EH (cell line): ENCODE measurements at places on chromosomes 3 and 15.

GRCh38 chr15:26453914-26454313 lies 319.0 kb downstream of the GABRB3 start:
- no peak for DNase-seq

- DNase-seq = no peak
These were observed 22.9 kb upstream of the FGF12 start for GRCh38 chr3:192750201-192750600.

DNA sequence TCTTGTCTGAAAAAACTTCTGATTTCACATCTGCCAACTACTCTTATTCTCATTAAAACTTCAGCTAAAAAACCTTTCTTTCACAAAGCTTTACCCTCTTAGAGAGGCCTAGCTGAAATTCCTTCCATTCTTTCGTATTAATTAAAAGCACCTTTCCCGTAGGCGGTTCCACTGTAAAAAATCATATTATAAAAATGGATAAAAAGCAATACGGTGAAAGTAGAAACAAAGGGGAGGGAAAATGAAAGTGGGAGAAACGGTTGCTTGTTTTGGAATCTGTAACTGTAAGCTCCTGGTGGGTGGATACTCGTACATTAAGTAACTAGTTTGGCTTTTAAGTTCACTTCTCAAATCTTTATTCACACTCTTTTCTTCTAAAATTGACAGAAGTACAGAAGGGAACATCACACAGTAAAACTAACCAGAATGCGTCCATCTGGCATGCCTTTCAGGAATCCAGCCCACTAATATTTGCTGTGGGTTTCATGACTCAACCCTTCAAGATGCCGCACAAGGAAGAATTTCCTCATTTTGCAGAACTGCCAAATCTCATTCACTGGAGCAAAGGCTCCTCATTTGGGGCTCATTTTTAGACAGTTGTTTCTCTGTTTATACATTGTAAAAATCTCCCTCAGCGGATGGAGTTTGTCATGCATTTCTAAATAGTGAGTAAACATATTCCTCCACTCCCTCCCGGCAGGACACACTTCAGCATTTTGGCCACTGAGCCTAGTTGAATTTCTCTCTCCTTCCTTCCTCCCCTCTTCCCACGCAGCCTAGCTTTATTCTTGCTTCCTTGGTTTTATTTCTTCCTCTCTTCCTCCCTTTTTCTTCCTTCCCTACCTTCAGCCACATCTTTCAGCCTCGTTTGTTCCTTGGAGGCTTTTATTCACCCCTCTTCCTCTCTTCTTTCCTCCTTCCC lies 419.5 kb upstream of the NAALADL2 start:
- peak; percentile 99 for DNase-seq

DNA sequence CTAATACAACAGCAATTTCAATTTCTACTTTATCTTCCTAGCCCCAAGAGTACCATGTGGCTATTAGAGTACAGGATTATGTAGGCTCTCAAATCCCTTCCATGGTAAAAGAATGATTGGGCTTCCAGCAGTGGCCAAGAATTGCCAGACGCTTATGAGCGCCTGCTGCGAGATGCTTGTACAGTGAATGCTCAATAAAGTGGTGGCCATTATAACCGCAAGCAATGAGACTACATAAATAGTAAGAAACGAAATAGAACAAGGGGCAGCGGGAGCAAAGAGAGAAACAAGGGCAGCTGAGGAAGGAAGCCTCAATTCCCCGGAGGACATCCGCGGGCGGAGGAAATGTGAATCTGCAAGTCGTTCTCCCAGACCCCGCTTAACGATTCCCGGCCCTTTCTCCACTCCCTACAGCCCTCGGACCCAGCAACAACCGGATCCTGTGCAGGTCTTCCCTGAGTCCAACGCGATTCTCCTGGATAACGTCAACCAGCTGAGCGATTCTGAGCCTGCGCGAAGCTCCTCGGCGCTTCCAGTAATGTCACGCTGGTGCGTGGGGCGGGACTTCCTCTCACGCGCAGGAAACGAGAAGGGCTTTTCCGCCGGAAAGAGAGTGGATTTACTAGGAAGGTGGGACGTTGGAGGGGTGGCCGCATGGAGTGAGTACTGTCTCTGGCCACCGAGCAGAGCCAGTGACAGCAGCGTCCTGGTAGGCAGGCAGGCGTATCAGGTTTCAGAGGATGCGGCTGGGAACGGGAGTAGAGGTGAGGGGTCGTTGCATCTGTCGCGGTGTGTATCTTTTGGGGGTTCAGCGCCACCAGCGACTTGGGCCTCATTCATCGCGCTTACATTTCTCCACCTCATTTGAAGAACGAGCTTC lies 40.5 kb upstream of the AP3B2 start:
- DNase-seq = peak; percentile 95

DNA sequence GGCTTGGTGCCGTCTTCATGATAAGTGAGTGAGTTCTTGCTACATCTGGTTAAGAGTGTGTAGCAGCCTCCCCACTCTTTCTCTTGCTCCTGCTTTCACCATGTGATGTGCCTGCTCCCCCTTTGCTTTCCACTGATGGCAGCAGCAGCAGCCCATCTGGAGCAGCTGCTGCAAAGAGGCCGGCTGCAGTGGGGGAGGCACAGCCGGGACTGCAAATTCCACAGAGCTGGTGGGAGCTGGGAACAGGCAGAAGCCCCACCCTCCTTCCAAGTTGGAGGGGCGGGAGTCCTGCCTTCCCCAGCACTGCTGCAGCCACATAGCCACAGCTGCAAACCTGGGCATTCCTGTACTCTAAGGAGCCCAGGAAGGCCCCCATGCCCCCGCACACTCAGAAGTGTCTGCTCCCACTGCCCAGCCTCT lies 62.8 kb upstream of the IMPG2 start:
- peak; percentile 30 for DNase-seq

DNA sequence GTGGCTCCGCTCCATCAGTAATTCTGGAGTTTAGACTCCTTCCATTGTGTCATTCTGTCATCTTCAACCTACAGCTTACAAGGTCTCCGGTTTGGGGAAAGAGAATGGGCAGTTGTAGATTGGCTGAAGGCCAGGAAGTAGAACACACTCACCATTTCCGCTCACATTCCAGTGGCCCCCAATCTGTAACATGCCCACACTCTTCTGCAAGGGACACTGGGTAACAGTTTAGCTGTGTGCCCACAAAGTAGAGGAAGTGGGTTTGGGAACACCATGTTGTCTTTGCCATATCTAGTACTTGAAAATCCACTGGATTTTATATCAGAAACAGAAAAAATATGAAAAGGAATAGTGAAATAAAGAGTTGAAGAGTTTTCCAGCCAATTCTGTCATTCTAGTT lies 153.5 kb downstream of the SV2B start:
- DNase-seq = no peak

DNA sequence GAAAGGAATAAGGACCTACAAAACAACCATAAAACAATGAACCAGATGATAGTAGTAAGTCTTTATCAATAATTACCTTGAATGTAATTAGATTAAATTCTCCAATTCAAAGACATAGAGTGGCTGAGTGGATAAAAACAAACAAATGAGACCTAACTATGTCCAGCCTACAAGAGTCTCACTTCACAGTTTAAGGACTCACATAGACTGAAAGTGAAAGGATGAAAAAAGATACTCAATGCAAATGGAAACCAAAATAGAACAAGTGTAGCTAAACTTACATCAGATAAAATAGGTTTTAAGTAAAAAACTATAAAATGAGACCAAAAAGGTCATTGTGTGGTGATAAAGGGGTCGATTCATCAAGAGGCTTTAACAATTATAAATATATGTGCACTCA lies 21.9 kb upstream of the NR1I2 start:
- no peak for DNase-seq

DNA sequence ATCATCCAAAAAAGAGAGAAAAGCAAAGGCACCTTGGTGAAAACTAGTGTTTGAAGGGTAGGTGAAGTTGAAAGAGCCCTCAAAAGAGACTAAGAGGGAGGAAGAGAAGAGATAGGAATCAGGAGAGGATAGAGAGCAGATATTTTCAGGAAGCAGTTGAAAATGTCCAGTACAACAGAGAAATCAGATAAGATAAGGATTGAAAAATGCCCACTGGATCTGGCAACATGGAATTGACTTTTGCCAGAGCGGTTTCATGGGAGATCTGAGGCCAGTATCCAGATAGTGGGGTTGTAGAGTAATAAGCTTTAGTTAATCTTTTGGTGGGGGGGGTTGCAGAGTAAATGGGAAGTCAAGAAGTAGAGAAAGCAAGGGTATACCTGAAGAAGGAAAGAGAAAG lies 337.4 kb downstream of the IL5RA start:
- DNase-seq = no peak

- no peak for DNase-seq
These were observed 140.3 kb upstream of the SEMA6D start for GRCh38 chr15:47577000-47577399.

DNA sequence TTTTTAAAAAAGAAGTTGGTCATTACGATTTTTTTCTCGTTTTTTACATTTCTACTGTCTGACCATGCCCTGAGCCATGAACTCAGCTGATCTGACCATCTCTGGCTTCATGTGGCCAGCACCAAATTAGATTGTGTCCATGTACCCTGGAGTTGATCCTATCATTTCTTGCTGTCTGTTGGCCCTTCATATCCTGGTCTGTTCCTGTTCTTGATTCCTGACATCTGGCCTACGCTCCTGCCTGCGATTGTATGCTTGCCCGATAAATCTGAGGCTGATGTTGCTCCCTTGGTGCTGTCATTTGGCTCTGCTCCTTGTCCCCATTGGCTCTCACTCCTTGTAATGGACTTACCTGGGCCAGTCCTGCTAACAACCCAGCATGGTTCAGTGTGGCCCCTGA lies 89.8 kb upstream of the IGSF10 start:
- no peak for DNase-seq

GRCh38 chr3:133828576-133829309 lies 23.1 kb downstream of the SRPRB start:
- DNase-seq = no peak

DNA sequence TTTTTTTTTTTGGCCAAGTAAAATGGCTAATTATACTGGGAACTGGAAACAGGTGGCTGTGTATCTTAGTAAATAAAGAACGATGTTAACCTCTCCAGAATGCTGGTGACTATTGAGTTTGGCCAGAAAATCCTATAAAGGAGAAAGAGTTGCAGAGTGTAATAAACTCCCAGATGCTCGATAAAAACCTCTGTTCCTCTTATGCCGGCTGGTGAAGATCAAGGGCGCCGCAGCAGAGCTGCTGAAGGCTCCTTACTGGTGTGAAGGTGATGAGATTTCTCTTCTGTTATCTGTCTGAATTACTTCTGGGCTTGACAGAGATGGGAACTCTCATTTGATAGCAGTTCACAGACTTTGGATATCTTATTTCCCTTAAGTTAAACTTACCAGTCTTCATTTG lies 104.6 kb downstream of the PTPRG start:
- no peak for DNase-seq

- peak; percentile 61 for DNase-seq
These were observed 161.0 kb downstream of the NAALADL2 start for GRCh38 chr3:175020101-175020500.

DNA sequence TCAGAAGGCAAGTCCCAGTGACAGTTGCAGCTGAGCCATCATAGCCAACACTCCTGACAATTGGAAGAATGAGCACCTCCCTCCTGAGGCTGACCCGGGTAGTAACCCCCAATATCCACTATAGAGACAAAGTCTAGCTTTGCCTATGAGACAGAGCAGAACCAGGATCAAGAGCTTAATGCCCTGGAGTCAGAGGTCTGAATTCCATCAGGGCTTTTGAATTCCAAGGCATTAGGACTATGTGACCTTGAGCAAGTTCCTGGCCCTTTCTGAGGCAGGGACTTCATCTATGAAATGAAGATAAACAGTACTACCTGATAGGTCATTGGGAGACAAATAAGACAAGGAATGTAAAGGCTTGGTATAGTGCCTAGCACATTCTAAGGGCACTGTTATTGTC lies 3.1 kb upstream of the INAFM2 start:
- DNase-seq = no peak

DNA sequence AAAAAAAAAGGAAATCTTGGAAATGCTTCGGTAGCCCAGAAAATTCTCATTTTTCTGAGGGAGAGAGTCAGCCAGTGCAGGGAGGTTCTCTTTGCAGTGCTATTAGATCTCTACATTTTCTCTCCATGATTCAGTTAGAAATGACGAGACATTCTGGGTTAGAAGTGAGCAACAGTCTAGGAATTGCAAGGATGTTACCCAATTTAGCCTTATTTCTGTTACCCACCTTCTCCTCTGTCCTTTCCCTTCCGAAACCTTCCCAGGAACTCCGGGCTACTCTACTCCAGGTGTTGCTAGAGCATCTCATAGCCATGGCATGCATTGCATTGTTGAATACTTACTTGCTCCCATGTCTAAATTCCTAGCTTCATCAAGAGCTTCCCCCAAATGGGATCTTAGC lies 106.8 kb downstream of the EDEM1 start:
- peak; percentile 89 for DNase-seq

DNA sequence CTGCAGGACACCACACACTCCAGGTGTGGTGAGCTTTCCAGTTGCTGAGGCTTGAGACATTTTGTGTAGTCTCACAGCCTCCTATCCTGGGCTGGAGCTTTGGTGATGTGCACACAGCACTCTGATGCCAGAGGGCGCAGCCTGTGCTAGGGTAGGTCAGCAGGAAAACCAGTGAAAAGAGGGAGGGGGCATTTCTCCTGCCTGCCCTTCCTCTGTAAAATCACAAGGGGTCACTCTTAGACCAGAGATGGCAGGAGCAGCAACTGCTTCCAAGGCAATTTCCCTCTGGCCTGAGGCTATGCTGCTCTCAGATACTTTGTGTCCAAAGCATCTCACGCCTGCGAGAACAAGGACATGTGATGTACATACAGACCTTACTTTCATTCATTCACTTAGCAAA lies 16.5 kb upstream of the MUSTN1 start:
- peak; percentile 64 for DNase-seq

- no peak for DNase-seq
These were observed 98.1 kb upstream of the SNRPN start for GRCh38 chr15:24856397-24857390.

- no peak for DNase-seq
These were observed 90.2 kb downstream of the DCUN1D1 start for GRCh38 chr3:182889948-182890629.

DNA sequence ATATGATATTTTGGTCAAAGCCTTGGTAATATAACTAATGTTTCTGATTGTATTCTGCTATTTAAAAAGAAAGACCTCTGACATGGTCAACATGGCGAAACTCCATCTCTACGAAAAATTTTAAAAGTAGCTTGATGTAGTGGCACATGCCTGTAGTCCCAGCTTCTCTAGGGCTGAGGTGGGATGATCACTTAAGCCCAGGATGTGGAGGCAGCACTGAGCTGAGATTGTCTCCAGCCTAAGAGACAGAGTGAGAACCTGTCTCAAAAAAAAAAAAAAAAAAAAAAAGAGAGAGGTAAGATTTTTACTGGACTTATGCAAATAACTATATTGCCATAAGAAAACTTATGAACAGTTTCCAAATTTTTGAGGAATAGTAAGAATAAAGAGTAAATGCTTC lies 30.5 kb upstream of the SLC27A2 start:
- no peak for DNase-seq

- no peak for DNase-seq
These were observed 100.7 kb upstream of the PTPRG start for GRCh38 chr3:61460636-61461035.

DNA sequence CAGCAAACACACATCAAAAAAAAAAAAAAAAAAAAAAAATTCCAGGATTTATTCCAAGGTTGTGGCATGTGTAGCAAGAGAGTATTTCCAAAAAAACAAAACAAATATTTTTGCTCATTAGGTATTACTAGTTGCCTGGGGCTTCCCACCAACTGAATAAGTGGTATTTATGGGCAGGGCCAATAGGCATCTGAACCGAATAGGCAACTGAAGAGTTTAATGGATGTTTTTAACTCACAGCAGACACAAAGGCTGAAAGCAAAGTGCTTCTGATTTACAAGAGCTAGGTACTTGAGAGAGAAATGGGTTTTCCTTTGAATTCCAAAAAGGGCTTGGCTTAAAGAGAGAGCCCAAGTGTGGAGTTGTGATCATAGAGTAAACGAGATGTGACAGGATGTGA lies 21.4 kb downstream of the EIF4E3 start:
- no peak for DNase-seq
